ENCODE measurements at places on chromosomes 3 and 15. TPM values are rescaled to one million over a fixed set of nuclear protein-coding genes. Genes with fewer than 3 reads are reported as not detected.

SRGAP3 gene
- 0.92 TPM for total RNA-seq

CNOT10 gene
- total RNA-seq, result 28.5 TPM

ISLR2 gene
- 0.06 TPM for total RNA-seq

IL12A gene
- 1.3 TPM for total RNA-seq

SEMA6D gene
- not detected for total RNA-seq

XXYLT1 gene
- total RNA-seq, result 11.4 TPM

STRIT1 gene
- total RNA-seq, result not detected

TIMP4 gene
- total RNA-seq, result 10.8 TPM

CLRN1 gene
- total RNA-seq, result not detected

GHSR gene
- not detected for total RNA-seq

FBXO40 gene
- total RNA-seq, result not detected

PLA2G4D gene
- total RNA-seq, result not detected

TMEM158 gene
- 9.7 TPM for total RNA-seq

LRRC3B gene
- not detected for total RNA-seq

TMEM45A gene
- 2.0 TPM for total RNA-seq

CCDC50 gene
- total RNA-seq, result 27.6 TPM

HIGD1A gene
- total RNA-seq, result 95.7 TPM

CCR3 gene
- not detected for total RNA-seq

CPB1 gene
- total RNA-seq, result not detected

SLC6A1 gene
- total RNA-seq, result 0.07 TPM

RARB gene
- total RNA-seq, result 16.5 TPM

SPESP1 gene
- not detected for total RNA-seq
